Hepatocyte (in vitro differentiated cells): ENCODE measurements at places on chromosomes 1 and 21.

- no peaks in the 10 kb centered on the region for H3K27me3 ChIP-seq
- no peak for DNase-seq
- peak overlapping the region; percentile 95 for H3K27ac ChIP-seq
- peak overlapping the region; percentile 82 for H3K4me3 ChIP-seq
- no peaks in the 10 kb centered on the region for H3K36me3 ChIP-seq
- peaks cover 16% of the 10 kb centered on the region for H3K4me1 ChIP-seq
Observed at GRCh38 chr1:113074237-113074636, 1.2 kb downstream of the LRIG2 start.

DNA sequence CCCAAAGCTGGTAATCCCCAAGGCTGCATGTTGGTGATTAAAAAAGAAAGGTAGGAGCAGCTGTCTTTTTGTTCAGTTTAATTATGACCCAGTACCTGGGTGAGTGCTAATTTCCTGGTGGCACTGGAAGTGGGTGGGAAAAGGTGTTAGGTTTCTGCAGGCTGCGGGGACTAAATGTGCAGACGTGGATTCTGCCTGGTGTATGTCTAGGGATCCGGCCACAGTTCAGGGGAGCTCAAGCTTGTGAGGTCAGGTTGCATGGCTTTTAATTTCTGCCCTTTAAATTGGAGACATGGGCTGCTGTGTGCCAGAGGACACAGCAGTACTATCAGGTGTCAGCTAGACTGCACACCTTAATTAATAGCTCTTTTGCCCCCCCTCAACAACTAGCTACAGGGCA lies 20.3 kb upstream of the TBX19 start:
- H3K4me3 ChIP-seq = no peak overlapping the region
- no peak for DNase-seq

DNA sequence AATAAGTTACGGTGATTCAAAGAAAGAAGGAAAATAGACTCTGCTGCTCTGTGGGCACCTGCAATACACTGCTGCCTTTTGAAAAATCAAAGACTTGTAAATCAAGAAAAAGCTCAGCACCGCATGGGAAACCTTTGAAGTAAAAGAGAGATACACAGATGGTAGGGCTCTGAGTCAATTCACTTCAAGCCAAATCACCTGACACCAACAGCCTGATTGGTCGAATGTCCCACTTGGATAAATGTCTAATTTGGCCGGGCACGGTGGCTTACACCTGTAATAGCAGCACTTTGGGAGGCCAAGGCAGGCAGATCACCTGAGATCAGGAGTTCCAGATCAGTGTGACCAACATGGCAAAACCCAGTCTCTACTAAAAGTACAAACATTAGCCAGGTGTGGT lies 19.2 kb upstream of the RCAN3 start:
- H3K4me1 ChIP-seq = no peaks in the 10 kb centered on the region
- no peak for DNase-seq

- H3K4me3 ChIP-seq = peak overlapping the region; percentile 79
- no peak for DNase-seq
- no peak overlapping the region for H3K27ac ChIP-seq
- H3K36me3 ChIP-seq = no peaks in the 10 kb centered on the region
- no peaks in the 10 kb centered on the region for H3K27me3 ChIP-seq
- peaks cover 12% of the 10 kb centered on the region for H3K4me1 ChIP-seq
Observed at GRCh38 chr1:93081716-93082115, 2.6 kb downstream of the MTF2 start.

GRCh38 chr1:153567621-153568366 lies 2.1 kb upstream of the S100A2 start:
- no peak overlapping the region for H3K4me3 ChIP-seq
- peak; percentile 47 for DNase-seq
- no peaks in the 10 kb centered on the region for H3K27me3 ChIP-seq
- peaks cover 31% of the 10 kb centered on the region for H3K4me1 ChIP-seq

DNA sequence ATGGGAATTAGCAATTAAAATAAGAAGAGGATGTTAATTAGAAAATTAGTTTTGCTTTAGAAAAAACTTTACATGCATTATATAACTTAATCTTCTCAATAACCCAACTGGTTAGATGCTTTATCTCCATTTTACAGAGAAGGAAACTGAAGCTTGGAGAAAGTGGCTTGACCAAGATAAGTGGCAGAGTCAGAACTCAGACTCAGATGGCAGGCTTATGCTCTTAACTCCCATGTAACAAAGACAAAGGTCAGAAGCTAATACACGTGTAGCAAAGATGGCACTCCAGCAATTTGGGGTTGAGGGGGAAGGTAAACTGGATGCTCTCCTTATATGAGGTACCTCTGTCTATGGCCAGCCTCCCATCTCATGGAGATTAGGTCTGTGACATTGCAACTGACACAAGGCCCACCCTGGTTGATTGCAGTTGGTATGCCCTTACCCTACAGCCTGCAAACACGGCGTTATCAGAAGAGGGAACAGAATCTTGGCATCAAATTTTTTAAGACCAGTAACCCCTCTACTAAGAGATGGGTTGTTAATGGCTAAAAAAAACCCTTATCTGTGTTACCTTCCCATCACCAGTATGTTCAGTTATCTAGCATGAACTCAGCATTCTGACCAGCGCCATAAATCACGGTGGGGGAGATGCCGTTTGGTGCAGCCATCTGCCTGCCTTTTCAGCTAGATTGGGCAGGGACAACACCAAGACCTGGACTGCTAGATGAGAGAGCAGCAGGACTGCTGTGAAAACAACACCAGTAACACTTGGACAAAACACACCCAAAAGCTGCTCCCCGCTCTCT lies 97.0 kb downstream of the UBR4 start:
- peaks cover 5% of the 10 kb centered on the region for H3K36me3 ChIP-seq
- no peaks in the 10 kb centered on the region for H3K27me3 ChIP-seq
- no peak for DNase-seq
- H3K4me1 ChIP-seq = no peaks in the 10 kb centered on the region
- no peak overlapping the region for H3K4me3 ChIP-seq
